Glomerular endothelial cell (primary cell): ENCODE measurements at places on chromosomes 3 and 15. TPM values are rescaled to one million over a fixed set of nuclear protein-coding genes. Genes with fewer than 3 reads are reported as not detected.

The RTP1 gene
- total RNA-seq, result not detected in 2 replicates

The ITGA11 gene
- 50.8 and 54.2 TPM in 2 replicates for total RNA-seq

The SIDT1 gene
- total RNA-seq, result 0.99 TPM in 1 of 2 replicates, not detected in the other

The FETUB gene
- not detected in 2 replicates for total RNA-seq

The COL8A1 gene
- total RNA-seq, result 67.5 and 187 TPM in 2 replicates

GRCh38 chr3:45440562-45440961 is 52.2 kb downstream of the LARS2 start:
- no peak for DNase-seq

GRCh38 chr15:94028809-94029208 is 202.6 kb upstream of the MCTP2 start:
- DNase-seq, result no peak

- no peak for DNase-seq
Observed at GRCh38 chr3:143295201-143296080, 175.9 kb downstream of the CHST2 start.

DNA sequence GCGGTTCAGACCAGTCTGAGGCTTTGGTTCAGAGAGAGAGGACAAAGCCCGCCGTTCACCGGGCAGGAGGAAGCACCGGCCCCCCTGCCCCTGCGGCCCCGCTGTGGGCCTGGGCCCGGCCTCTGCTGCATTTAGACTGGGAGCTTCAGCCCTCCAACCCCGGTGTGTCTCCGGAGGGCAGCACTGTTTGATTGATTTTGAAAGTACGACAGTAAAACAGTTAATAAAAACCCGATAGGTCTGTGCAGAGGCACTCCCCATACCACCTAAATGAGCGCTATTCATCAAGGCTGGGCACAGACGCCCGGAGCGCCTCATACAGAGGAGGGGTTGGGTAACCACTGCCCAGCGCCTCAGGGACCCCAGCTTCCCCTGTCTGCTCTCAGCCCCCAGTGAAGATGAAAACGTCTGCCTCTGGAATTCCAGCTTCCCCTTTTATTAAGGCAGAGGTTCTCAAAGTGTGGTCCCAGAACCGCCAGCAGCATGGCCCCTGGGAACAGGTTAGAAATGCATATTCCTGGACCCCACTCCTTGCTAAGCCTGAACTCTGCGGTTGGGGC is 256.7 kb upstream of the TLE3 start:
- DNase-seq, result no peak
